Activated CD4-positive, alpha-beta T cell treated with anti-CD3 and anti-CD28 coated beads, Interleukin-10, Interleukin-2, amounts not matched to agents 100 ng/mL and 50 ng/mL, durations not matched to agents 16 hours and 8 hours (primary cell): ENCODE measurements at places on chromosomes 3 and 15.

DNA sequence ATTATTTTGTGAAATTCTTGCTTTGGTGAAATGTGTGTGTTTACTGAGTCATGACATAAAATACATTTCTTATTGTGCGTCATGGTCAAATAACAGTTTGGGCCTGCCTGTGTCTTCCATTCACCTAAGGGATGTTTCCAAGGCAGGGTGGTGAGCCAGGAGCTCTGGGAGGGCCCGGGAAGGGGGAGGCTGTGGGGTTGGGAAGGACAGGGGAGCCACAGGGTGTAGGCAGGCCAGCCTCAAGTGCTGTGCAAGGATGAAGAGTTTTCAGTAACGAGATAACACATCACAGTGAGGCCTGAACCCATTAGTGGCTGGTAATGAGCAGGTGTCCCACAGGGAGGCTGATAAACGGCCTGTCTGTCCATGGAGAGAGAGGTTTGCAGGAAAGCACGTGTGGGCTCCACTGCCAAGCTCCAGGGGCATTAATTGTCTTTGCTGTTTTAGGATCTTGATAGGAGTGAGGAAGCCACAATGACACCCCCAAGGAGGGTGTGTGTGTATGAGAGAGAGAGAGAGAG lies 35.6 kb upstream of the SEC13 start:
- no peak for DNase-seq

GRCh38 chr3:65628978-65629377 lies 409.7 kb downstream of the MAGI1 start:
- DNase-seq, result no peak

DNA sequence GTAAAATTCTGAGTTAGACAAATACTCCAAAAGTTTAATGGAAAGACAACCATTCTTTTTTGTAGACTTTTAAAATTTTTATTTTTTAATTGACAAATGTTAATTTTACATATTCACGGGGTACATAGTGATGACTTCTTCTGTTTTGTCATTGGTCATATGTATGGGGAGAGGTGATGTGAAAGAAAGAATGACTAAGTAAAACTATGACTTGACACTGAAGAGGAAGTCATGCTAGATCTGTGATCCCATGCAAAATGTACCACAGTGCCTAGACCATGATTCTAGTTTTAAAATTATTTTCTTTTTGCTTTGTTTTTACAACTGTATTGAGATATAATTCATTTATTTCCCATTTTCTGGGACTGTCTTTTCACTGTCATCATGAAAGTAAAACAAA lies 281.6 kb downstream of the MBNL1 start:
- DNase-seq, result peak; percentile 4

- no peak for DNase-seq
Observed at GRCh38 chr3:111872979-111873378, 13.9 kb downstream of the PHLDB2 start.

DNA sequence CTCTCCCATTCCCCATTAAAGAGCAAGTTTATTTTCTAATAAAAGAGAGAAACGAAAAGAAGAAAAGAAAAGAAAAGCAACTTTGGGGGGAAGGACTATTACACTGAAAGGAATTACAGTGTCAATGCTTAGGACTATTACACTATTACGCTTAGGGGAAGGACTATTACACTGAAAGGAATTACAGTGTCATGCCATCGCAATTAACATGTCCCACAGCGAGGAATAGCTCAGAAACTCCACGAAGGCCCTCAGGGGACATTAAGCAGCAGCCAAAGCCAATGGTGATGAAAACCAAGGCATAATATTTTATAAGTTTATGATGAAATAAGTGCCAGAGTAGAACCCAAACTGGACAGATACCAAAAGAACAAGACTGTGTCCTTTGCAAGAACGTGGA lies 22.1 kb upstream of the DET1 start:
- no peak for DNase-seq

DNA sequence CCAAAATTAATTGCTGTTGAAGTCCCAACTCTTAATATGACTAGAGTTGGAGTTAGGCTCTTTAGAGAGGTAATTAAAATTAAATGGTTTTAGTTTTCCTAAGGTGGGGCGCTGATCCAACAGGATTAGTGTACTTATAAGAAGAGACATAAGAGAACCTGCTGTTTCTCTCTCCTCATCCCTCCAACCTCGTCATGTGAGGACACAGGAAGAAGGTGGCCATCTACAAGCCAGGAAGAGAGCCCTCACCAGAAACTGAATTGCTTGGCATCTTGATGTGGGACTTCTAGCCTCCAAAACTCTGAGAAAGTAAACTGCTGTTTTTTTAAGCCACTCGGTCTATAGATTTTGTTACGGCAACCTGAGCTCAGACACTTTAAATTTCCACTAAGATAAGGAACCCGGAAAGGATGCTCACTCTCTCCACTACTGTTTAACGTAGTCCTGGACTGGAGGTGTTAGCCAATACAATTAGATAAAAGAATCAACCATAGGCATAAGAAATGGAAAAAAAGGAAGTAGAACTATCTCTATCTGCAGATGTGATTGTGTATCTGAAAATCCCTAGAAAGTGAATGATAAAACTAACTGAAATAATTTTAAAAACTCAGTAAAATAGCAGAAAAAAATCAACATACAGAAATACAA lies 26.8 kb downstream of the DCBLD2 start:
- DNase-seq, result no peak

DNA sequence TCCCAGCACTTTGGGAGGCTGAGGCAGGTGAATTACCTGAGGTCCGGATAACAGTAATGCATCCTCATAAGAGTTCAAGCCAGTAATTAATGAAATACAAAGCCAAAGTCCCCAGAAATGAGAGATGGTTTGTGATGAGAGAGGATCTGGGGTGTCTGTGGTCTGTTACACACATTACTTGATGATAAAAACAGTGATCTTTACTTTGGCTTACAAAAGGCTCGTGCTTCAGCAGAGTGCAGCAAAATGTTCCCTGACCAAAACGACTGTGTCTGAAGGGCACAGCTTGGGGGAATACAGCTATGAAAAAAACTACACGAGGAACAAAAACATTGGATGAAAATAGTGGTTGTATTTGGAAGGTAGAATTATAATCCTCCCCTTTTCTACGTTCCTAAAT lies 40.9 kb downstream of the CRTC3 start:
- DNase-seq, result no peak

DNA sequence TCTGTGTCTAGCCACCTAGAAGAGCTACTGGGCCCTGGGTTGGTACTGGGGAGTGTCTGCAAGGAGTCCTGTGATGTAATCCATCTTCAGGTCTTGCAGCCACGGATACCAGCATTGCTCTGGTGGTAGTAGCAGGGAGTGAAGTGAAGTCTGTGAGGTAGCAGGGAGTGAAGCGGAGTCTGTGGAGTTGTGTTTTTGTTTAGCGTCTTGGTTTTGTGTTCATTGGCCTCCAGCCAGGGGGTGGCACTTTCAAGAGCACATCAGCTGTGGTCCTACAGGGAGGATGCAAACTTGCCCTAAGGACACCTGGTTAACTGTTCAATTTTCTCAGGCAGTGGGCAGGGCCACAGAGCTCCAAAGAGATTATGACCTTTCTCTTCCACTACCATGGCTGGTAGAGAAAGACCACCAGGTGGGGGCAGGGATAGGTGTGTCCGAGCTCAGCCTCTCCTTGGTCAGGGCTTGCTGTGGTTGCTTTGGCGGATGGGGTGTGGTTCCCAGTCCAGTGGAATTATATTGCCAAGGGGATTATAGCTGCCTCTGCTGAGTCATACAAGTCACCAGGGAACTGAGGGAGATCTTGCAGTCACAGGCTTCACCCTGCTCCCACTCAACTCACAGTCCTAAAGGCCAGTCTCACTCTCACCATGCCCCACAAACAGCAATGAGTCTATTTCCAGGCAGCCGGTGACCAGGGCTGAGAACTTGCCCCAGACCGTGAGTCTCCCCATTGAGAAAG lies 424.7 kb downstream of the ZBBX start:
- no peak for DNase-seq

- DNase-seq, result no peak
Observed at GRCh38 chr3:194935061-194935460, 249.4 kb downstream of the FAM43A start.

DNA sequence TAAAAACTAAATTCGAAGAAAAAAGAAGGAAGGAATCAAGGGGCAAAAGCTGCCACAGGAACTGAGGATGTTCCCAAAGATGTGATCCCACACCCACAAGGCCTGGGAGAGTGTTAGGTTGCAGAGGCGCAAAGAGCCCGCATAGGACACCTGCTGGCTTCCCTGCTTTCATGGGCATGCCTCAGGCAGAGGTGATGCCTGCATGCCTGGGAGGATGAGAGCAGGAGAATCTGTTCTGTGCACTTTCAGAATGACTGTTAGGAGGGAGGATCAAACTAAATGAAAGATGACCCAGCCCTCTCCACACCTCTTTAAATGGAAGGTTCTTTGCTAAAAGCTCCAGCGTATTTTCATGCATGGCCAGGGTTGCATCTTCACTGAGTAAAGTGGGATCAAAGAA lies 162.4 kb downstream of the PLCL2 start:
- peak; percentile 38 for DNase-seq

DNA sequence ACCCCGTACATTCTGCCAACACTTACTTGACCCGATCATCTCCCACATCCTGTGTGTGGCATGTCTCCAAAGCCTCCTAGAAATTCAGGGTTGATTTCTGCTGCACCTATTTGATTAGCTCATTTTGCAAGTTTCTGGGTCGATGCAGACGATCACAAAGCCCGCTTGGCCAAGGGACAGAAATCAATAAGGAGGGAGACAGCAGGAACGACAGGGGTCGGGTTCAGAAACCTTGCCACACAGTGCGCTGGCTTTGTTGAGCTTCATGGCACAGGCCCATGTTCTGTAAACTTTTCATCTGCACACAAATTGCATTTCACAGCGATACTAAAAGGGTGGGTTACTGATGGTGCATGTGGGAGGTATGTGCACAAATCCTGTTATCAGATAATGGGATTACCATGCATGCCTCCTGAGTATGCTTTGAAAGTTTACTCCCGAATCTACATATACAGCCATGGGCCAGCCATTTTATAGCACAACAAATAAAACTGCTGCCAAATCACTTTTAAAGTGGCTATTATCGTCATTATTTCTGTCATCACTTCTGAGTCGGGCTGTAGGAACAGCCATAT lies 95.9 kb upstream of the ATP11B start:
- no peak for DNase-seq

- DNase-seq, result no peak
Observed at GRCh38 chr3:90121326-90121725, 1013.9 kb downstream of the EPHA3 start.

- DNase-seq, result no peak
Observed at GRCh38 chr3:139633511-139633910, 44.3 kb downstream of the NMNAT3 start.

GRCh38 chr3:186109897-186110803 lies 1.3 kb upstream of the ETV5 start:
- DNase-seq, result no peak

DNA sequence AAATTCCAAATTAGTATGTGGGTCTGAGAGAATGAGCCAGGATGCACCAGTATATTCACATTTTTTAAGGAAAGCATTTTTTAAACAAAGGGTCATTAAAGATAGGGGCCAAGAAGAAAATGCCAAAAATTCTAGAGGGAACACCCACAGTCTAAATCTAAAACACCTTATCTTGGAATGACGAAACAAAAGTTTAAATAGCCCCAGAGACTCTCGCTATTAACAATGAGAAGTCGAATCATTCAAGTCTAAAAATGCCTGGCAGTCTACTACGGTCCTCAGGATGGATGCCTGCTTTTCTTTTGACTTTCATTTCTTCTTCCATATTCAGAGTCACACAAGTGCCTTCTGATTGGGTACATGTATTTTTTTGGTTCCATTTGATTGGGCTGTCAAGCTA lies 66.3 kb downstream of the SSUH2 start:
- DNase-seq, result no peak

DNA sequence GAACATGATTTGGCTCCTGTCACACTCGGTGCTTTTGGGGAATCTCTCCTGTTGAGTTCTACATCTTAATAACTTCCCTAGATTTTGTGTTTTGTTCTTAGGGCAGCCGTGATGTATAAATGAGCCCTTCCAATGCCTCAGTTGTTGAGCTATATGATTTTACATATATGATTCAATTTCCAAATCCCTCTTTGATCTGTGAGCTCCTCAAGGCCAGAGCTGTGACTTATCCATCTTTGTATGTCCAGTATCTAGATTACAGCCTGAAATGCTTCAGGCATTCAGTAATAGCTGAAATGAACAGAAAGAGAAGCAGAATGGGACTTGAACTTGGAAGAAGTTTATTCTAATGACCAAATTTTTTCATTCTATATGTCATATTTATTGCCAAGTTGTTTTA lies 26.6 kb downstream of the CGGBP1 start:
- no peak for DNase-seq

DNA sequence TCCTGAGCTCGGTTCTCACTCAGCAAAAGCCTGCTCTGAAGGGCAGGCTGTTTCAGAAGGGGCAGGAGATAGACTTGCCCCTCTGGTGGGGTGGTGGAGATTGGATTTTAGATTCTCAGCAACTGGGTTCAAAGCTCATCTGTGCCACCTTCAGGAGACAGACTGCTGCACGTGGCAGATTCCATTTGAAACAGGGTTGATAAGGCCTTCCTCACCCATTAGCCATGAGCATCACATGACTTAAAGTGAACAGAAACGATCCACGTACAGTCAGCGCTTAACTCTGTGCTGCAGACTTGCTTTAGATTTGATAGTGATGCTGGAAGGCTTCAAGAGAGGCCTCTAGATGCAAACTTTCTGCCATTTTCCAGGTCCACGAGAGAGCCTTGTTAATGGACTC lies 35.0 kb upstream of the MGLL start:
- DNase-seq, result no peak

GRCh38 chr3:193782276-193782647 lies 189.3 kb downstream of the OPA1 start:
- no peak for DNase-seq

- no peak for DNase-seq
Observed at GRCh38 chr15:62929000-62929357, 113.6 kb upstream of the TPM1 start.

- no peak for DNase-seq
Observed at GRCh38 chr15:48557335-48557734, 88.2 kb downstream of the FBN1 start.

DNA sequence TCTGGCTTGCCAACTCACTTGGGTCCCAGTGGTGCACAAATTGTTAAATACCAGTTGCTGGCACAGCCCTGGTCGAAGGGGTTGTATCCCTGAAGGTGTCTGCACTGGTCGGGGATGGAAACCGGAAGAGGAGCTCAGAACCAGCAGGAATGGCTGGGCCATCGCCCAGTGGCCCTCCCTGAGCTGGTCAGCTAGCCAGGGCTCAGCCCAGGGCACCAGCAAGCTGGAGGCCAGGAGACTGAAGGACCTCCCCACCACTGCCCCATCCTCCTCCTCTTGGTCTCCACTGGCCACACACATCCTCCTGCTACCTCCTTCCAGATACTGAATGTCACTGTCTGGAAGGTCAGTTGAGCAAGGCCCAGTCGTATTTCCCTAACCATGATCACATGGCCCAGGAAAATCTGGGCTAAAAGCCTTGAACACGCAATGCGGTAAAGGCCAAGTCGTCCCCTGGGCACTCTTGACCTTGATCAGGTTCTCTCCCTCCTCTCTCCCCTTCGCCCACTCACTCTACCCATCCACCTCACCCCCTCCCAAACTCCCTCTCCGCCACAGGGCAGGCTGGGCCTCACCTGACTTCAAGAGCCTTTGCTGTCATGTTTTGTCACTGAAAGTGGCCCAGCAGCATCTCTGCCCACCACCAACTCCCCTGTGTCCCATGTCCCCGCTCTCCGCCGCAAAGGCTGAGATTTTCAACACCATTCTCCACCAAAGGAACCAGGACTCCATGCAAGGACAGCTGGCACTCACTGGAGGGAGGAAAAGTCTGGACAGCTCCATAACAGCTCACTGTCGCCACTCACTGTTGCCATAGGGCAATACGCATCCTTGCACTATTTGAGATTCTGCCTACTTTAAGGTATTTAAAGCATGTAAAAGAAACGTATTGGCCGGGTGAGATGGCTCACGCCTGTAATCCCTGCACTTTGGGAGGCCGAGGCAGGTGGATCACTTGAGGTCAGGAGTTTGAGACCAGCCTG lies 12.1 kb downstream of the ZDHHC19 start:
- no peak for DNase-seq
